Stimulated activated CD4-positive, alpha-beta T cell treated with anti-CD3 and anti-CD28 coated beads, TNF-alpha, amount 100 ng/mL, for 1 hour (primary cell): ENCODE measurements at places on chromosomes 11 and 22.

GRCh38 chr11:102240502-102240901 lies 76.8 kb upstream of the BIRC3 start:
- no peak for DNase-seq

DNA sequence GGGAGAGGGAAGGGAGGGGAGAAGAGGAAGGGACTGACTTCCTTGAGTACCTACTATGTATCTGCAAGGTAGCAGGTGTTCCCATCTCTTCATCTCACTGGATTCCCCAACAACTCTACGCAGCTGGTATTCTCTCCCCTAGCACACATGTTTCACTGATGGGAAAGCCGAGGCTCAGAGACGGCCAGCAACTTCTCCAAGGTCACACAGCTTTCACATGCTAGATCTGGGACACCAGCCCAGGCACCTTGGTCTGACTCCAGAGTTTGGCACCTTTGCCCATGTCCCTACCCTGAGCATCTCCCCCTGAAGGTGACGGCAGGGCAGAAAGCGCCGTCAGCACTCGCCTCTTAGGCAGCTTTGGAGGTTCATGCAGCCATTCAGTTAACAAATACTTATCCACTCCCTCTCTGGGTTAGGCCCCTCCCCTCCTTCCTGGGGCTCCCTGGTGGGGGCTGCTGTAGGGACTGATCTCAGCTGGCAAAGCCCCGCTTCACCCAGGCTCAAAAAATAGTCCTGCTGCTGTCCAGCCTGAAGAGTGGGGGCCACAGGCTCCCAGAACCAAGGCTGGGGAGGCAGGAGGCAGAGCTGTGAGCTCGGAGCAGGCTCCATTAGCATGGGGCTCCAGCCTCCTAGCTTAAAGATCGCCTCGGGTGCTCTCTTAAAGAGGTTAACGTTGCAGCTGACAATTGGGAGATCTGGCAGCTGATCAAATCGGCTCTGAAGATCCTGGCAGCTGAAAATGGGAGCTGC lies 79.4 kb downstream of the IGLL1 start:
- no peak for DNase-seq

GRCh38 chr11:43419460-43419859 lies 60.7 kb downstream of the TTC17 start:
- DNase-seq = no peak

DNA sequence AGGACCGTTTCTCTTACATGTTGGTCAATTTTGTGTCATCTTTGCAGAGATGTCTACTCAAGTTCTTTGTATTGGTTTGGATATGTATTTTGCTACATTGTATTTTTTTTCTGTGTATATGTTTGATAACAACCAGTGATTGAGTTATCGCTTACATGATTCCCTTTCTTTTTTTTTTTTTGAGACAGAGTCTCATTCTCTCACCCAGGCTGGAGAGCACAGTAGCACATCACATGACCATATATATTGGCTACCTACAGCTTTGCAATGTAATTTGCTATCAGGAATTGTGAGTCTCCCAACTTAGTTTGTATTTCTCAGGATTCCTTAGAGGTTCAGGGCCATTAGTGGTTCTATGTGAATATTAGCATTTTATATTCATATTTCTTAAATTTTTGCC lies 59.5 kb downstream of the LRRC74B start:
- DNase-seq = no peak

GRCh38 chr11:95661162-95661561 lies 128.4 kb downstream of the FAM76B start:
- DNase-seq = no peak

GRCh38 chr11:87031433-87032170 lies 6.1 kb upstream of the TMEM135 start:
- no peak for DNase-seq

- DNase-seq = no peak
These were observed 750.5 kb downstream of the LUZP2 start for GRCh38 chr11:25247336-25247735.

- no peak for DNase-seq
These were observed 161.1 kb upstream of the SNX19 start for GRCh38 chr11:131077340-131077739.

DNA sequence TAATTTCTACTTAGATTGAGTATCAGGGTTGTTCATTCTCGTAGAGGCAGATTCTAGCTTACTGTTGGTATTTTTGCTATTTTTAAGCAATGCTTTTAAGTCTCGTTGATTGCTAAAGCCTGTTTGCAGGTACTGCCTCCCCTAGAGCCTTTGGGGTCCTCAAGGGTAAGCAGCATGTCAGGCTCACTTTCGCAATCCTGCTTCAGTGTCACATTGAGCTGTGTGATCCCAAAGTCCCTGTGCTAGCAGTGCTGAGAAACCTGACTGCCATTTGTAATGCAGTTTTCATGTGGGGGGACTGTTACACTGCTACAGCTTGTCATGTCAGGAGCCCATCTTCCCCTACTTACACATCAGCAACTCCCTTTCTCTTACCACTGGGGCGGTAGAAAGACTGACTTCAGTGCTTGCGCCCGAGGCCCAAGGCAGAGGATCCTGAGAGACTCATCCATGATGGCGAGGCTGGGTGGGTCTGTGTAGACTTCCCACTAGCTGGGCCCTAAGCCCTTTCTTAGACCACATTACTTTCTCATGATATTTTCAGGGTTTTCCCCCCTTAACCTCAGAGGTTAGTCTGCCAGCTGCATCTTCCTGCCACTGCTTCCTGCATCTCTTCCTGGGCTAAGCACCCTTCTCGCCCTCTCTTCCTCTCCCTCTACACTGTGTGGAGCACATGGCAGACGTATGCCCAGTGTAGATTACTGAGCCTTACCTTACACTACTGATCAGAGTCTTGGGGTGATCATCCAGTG lies 40.8 kb upstream of the ST14 start:
- DNase-seq = no peak
